Tibial artery (tissue), 4 donors: ENCODE measurements at places on chromosomes 13 and 19.

DNA sequence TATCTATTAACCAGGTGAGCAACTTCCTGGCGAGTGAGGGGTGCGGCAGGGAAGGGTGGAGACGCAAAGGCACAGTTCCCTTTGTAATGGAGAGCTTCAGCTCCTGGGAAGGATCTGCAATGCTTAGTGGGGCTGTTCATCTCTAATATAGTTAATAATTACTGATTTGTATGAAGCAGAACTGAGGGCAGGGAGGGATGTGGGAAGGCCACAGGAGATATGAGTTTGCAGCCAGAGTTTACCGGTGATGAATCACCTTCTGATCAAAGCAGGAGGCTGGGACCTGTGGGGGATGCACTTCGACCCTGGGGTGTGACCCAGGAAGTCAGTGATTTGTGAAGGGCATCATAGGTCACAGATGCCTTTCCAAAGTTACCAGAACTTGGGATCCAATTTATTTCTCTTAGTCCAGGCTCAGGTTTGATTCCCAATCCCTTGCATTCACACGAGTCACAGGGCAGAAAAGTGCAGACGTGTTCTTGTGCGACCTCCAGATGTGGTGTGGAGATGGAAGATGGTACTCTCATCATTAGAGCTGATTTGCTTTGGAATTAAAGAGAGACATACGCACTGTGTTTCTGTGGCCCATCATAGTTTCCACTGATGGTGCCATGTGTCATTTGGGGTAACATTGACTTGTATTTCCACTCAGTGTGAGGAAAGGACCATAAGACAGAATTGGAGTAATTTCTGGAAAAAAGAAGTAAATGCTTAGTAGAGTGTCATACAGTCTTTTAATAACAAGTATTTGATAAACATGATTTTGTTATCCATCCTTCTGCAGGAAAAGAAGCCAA lies 55.0 kb downstream of the LRCH1 start:
- no peak for DNase-seq
- H3K27me3 ChIP-seq: no peaks in the 10 kb centered on the region
- no peak overlapping the region for H3K27ac ChIP-seq
- H3K4me1 ChIP-seq: peaks cover 64% of the 10 kb centered on the region

DNA sequence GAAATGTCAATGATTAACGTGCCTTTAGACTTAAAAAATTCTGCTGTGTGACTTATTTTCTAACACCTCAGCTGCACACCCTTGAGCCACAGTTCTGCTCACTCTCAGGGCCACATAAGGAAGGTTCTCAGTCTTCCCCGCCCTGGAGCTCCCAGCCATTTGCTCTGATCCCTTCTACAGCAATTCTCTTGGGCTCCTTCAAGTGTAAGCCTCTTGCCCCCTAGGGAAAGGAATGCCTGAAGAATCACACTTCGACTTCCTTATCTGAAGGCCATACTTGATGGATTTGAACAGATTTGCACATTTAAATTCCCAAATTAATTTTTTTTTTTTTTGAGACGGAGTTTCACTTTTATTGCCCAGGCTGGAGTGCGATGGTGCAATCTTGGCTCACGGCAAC lies 44.2 kb downstream of the RASA3 start:
- no peaks in the 10 kb centered on the region for H3K36me3 ChIP-seq
- H3K4me1 ChIP-seq: no peaks in the 10 kb centered on the region
- H3K27me3 ChIP-seq: no peaks in the 10 kb centered on the region
- H3K27ac ChIP-seq: no peak overlapping the region
- no peak overlapping the region for H3K4me3 ChIP-seq
- no peak for DNase-seq

DNA sequence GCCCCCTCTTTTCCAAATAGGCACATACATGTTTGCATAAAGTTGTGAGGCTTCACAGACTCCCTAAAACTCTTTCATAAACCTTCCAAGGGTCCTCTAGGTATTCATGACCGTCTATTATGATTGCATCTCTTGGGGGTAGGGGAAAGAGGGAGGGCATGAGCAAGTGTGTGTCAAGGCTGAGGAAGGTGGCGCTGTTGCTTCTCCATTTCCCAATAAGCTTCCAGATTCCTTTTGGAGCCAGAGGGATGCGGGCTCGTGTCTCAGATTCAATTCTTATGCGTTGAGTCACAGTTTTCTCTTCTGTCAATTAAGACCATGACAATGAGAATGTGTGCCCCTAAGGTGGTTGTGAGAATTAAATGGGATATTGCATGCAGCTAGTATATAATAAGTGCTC lies 51.0 kb upstream of the CYP2A7 start:
- H3K4me1 ChIP-seq: no peaks in the 10 kb centered on the region
- no peak overlapping the region for H3K27ac ChIP-seq
- no peak for DNase-seq
- H3K27me3 ChIP-seq: peaks cover 5% of the 10 kb centered on the region

- H3K27ac ChIP-seq: no peak overlapping the region
- no peak for DNase-seq
- H3K4me1 ChIP-seq: no peaks in the 10 kb centered on the region
- no peaks in the 10 kb centered on the region for H3K36me3 ChIP-seq
Measured at GRCh38 chr13:57302604-57303003, 135.6 kb downstream of the PRR20E start.
